ENCODE measurements at places on chromosomes 1 and 21.
A peak's percentile ranks its signal among the peaks of the same experiment; 100 is the strongest.

DNA sequence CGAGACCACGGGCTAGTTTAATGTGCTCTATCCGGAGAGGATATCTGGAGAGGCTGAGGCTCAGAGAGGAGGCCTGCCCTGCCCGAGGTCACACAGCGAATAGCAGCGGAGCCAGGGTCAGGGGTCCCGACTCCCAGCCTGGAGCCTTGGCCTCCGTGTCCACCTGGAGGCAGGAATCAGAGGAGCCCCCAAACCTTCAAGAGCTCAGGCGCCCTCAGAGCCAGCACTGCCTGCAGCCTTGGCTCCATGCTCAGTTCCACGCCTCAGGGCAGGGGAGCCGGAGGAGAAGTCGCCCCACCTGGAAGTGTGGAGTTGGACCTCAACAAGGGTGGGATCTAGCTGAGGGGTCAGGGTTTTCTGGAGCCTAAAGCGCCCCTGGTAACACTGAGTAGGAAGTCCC lies 2.0 kb upstream of the ASCL5 start:
- no peak for DNase-seq

DNA sequence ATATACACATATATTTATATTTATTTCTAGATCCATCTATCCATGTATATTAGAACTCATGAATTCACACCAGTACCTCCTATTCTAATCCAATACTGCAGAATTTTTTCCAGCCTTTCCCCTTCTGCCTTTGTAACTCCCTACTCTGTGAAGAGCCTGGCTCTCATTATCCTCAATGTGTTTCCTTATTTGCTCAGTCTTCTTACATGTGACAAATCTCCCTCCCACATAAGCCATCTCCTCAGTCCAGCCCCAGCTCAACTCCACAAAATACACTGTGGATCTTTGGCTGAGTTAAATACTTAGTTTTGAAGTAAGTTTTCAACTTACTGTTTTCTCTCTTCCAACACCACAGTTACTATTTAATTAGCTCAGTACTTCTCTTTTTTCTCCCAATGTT lies 45.7 kb downstream of the ATP5PO start:
- no peak for DNase-seq

GRCh38 chr1:223534677-223535076 lies 130.8 kb downstream of the CAPN8 start:
- DNase-seq: no peak

DNA sequence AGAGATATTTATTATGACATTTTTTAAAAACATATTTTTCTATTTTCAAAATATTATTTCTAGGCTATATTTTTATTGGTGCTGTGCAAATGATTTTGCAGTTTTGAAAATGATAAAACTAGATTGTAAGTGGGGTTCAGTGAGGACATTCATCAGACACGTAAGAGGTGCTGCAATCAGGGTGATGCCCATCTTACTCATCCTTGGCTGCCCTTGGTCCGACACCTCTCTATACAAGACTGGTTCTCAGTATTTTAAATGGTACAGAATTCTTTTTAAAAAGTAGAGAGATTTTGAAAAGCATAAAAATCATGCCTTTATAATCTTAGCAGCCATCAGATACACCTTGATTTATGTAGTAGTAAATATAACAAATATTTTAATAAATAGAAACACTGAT lies 24.0 kb downstream of the HENMT1 start:
- no peak for DNase-seq

DNA sequence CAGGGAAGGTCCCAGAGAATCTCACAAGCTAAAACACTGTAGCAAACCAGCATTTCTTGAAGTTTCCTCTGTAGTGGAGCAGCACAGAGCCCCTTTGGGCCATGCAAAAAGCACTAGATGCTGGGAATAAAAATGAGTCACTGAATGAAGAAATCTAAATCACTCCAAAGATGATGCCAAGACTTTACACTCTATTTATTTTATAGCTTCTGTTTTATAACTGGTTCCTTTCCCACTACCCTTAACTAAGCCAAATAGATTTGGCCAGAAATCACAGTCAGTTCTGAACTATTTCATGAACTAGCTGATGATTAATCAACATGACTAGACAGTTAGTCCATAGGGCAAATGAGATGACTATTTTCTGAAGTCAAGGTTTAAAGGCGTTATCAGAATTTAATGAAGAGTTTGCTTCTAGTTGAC lies 89.5 kb downstream of the SCMH1 start:
- no peak for DNase-seq

DNA sequence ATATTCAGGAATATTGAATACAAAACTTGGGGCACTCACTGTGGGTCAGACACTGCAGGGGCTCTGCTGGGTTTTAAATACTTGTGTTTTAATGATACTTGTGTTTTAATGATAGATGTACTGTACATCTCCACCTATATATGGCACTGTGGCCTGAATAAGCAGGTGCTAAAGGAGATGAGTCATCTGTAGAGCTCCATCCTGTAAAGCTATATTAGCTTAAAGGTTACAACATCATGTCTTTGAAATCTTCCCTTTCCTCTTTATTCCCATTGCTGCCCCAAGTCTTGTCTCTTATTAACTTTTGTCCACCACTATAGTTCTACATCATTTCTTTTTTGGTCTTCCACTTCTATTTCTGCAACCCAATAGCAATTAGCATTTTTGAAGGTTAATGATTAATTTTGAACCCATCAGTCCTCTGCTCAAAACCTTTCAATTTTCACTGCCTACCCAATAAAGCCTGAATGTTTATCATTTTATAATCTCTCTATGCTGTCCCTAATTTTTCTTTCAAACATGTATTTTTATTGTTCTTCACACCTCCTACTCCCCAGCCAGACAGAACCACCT lies 113.3 kb upstream of the PTGFR start:
- no peak for DNase-seq

DNA sequence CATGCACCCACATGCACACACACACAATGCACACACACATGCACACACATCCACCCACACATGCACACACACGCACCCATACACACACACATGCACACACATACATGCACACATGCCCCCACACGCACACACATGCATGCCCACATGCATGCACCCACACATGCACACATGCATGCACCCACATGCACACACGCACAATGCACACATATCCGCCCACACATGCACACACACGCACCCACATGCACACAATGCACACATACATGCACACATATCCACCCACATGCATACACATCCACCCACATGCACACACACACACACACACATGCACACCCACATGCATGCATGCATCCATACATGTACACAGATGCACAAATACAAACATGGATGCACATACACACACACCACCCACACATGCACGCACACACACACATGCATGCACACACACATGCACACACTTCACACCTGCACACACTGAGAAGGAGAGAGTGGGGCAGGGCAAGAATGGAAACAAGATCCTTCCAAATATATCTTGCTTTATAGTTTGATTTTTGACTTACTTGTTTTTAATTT lies 123.2 kb downstream of the NPHP4 start:
- no peak for DNase-seq

- DNase-seq: no peak
Measured at GRCh38 chr1:217673387-217673786, 42.2 kb downstream of the SPATA17 start.

DNA sequence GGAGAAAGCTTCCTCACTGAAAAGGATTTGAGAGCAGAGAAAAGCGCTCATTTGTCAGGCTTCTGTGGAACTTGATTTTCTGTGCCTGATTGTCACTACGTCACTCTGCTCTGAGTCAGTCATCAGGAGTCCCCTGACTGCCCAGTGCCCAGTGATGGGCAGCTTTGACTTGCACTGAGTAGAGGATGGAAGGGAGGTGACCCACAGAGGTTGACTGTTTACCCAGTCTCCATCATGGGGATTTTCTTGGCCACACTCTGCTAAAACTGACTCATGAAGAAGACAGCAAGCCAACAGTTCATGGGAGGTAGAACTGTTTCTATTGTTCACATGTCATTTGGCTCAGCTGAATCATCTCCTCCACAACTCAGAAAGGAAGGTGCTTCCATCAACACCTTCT lies 82.1 kb upstream of the DUSP10 start:
- DNase-seq: peak; percentile 71

DNA sequence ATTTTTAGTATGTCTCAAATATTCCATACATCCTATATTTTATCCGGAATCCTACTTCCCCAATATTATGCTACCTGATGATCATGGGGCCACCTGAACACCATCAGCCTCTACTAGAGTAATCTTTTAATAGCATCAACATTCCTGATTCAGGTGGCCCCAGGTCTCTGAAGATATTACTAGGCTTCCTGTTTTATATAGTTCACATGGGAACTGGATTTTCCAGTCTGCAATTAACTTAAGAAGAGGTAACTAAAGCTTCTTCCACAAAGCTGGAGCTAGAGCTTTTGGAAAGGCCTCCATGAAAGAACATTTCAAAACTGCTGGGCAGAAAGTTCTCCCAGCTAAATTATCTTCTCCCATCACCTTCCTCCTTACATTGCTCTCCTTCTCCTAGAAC lies 72.3 kb upstream of the ADAM30 start:
- DNase-seq: no peak

- DNase-seq: peak; percentile 80
Measured at GRCh38 chr21:34807881-34808568, 139.2 kb downstream of the CLIC6 start.

- no peak for DNase-seq
Measured at GRCh38 chr1:216913976-216914375, 190.7 kb upstream of the ESRRG start.

DNA sequence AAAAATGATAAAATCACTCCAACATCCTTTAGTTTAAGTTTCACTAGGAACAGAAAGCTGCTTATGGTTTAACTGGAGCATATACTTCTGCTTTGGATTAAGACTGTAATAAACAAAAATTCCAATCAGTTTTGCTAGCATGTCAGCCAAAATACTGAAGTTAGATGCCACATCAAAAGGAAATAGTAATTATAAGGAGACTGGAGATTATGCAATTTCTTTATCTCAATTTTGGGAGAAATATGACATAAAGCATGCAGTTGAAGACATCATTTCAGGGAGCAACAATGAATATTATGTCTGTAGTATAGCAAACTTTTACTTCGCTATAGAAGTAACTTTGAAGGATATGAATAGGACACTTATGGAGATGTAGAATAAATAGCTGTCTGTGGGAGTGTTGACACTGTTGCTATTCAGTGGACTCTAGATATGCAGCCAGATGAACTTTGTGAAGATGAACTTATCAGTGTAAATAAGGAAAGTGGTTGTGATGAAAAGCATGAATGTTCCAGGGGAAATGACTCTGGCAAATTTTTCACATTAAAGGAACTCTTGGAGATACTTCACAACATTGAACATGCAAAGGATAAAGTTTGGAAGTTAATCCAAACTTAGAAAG lies 107.8 kb downstream of the RABGAP1L start:
- no peak for DNase-seq

- no peak for DNase-seq
Measured at GRCh38 chr1:164560556-164560955, 1.6 kb downstream of the PBX1 start.

DNA sequence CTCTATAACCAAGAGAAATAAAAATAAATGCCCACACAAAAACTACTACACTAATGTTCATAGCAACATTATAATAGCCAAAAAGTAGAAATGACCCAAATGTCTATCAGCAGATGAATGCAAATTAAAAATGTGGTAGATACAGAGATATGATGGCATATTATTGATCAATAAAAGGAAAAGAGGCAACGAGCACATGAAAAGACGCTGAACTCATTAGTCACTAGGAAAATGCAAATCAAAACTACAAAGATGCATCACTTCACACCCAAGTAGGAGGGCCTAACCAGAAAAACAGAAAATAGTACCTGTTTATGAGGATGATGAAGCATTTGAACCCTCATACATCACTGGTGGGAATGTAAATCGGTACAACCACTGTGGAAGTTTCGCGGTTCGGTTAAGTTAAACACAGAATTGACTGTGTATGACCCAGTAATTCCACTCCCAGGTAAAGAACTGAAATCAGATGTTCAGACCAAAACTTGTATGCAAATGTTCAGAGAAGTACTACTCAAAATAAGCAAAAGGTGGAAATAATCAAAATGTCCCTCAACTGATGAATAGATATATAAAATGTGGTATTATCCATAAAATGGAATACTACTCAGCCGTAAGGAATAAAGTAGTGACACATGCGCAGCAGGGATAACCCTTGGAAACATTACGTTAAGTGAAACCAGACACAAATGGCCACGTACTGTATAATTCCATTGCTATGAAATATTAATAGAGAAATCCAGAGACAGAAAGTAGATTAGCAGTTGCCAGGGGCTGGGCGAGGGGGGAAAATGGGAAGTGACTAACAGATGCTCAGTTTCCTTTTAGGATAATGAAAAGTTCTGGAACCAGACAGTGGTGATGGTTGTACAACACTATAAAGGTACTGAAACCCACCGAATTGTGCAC lies 3.1 kb downstream of the USP48 start:
- peak; percentile 72 for DNase-seq

- no peak for DNase-seq
Measured at GRCh38 chr21:29654855-29655254, 284.9 kb downstream of the GRIK1 start.

DNA sequence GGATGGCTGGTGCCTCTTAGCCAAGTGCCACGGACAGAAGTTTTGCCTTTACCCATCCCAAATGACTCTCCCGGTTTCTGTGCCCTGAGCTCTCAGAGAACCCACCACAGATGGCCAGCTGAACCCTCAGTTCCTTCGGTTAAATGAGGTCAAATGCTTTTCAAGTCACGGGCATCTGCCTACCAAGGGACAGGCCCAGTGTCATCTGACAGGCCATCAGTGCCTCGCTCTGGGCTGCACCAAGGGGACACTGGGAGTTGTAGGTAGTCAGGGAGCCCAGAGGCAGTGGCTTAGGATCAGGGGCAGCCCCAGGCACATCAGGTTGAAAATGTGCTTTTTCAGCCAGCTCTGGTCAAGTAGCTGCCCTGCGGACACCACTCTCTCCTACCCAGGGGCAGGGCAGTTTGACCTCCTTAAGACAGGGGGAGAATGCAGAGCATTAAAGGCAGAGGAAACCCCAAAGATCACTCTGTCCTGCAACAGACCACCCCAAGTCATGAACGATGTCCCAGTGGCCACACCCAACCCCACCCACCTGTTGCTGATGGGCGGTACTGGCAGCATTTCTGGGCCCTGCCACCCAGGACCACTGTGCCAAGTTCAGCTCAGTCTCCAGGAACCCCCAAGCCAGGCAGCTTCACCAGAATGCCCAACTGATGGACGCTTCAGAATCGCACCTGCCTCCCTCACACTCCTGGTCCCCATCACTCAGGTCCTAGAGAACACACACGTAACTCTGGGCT lies 60.7 kb downstream of the CASZ1 start:
- no peak for DNase-seq

GRCh38 chr1:12109901-12110300 lies 46.8 kb downstream of the TNFRSF8 start:
- DNase-seq: no peak

DNA sequence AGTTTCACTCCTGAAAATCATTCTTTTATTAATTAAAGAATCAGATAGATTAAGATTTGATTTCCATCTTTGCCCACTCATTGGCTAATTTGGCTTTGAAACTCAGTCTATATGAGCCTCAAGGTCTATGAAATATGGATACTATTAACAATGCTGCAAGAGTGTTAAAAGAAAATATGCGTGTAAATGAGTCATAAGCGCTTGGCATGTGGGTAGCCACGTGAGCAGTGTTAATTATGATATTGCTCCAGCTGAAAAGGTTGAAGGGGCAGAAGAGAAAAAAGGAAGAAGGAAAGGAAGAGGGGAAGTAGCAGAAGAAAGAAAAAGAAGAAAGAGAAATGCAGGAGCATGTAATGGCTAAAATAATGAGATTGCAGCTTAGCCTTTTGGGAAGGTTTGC lies 151.4 kb downstream of the CHRM3 start:
- DNase-seq: no peak

GRCh38 chr1:218823291-218823900 lies 350.3 kb upstream of the LYPLAL1 start:
- no peak for DNase-seq

Data from activated T-cell treated with anti-CD3 and anti-CD28 coated beads, Interleukin-2, amount 50 U/mL, for 72 hours (primary cell).